ENCODE measurements at places on chromosomes 11 and 22.

DNA sequence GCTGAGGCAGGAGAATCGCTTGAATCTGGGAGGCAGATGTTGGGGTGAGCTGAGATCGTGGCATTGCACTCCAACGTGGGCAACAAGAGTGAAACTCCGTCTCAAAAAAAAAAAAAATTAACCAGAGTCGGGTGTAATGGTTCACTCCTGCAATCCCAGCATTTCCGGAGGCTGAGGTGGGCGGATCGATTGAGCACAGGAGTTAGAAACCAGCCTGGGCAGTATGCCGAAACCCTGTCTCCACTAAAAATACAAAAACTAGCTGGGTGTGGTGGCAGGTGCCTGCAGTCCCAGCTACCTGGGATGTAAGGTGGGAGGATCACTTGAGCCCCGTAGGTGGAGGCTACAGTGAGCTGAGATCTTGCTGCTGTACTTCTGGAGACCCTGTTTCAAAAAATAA is 1.5 kb downstream of the RANGAP1 start:
- no peak for DNase-seq

DNA sequence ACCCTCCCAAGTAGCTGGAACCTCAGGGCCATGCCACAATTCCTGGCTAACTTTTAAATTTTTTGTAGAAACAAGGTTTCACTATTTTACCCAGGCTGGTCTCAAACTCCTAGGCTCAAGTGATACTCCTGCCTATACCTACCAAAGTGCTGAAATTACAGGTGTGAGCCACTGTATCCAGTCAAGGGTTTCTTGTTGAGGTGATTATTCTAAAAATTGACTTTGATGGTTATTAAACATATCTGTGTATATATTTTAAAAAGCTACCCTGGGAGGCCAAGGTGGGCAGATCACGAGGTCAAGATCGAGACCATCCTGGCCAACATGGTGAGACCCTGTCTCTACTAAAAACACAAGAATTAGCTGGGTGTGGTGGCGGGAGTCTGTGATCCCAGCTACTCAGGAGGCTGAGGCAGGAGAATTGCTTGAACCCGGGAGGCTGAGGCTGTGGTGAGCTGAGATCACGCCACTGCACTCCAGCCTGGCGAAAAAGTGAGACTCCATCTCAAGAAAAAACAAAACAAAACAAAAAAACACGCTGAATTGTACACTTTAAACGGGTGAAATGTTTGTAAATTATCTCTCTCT is 27.1 kb downstream of the MAPK1 start:
- no peak for DNase-seq

- DNase-seq = no peak
Measured at GRCh38 chr11:111671383-111671782, 69.1 kb downstream of the SIK2 start.

- DNase-seq = no peak
Measured at GRCh38 chr11:115963156-115963555, 458.9 kb upstream of the CADM1 start.

GRCh38 chr22:45064313-45065278 is 54.8 kb upstream of the PHF21B start:
- peak; percentile 63 for DNase-seq

DNA sequence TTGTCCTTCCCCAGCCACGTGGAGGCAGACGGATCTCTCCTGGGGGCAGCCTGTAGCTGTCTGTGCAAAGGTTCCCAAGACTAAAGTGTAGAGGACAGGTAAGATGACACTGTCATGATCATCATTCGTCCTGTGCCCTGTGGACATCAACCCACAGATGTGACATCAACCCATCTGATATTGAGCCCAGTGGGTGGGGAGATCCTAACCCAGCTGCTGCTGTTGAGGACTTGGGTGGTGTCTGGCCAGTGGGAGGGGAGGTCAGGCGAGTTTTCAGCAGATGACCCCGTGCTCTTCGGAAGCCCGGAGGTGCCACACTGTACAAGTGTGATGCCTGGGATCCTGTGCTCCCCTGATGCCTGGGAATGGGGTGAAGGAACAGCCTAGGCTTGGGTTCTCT is 1.2 kb upstream of the GAL start:
- DNase-seq = no peak

DNA sequence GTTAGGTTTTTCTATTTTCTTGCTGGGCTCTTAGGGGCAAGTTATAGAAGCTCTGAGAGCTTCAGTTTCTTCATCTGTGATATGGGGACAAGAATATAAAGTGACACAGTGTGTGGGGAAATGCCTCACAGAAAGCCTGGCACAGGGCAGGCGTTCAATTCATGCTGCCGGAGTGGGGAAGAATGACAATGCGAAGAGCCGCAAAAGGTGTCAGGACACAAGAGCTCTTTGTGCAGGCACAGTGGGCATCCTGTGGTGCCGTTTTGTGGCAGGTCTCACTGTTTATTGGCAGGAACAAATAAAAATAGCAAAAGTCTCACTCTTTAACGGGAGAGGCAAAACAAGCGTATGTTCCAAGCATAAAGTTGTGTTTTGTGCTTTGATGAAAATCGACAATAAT is 112.1 kb downstream of the TIMP3 start:
- DNase-seq = no peak

DNA sequence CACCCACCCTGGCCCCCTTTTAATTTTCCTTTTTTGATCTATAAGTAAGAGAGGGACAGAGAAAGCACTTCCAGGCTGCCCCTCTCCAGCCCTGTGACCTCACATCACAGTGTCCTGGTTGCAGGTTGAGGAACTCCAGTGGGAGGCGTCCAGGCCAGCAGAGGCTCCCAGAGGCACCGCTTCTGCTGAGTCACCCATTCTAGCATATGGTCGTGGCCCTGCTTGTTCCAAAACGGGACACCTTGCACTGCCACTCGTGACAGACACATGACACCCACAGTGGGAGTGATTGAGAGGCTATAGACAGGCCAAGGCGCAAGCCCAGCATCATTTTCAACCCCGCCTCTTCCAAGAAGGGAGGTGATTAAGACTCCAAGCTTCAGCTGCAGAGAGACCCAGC is 16.0 kb upstream of the TMPRSS4 start:
- no peak for DNase-seq

GRCh38 chr11:95925011-95925410 is 1.1 kb upstream of the MTMR2 start:
- DNase-seq = no peak

DNA sequence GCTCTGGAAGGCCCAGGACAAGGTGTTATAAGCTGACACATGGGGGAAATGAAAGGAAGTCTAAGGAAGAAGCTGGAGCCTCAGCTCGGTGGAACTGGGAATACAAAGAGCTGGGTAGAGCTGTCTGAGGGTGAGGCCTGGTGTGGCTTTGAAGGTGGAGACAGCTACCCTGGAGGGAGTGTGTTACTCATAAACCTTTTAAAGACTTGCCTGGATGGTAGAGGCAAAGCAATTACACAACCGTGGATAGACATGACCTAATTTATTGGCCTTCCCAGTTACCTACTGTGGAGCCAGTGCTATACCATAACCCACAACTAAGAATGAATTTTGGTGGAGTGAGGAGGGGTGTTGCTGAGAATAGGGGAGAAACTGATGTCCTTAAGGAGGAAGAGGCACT is 22.6 kb downstream of the EXPH5 start:
- DNase-seq = no peak

DNA sequence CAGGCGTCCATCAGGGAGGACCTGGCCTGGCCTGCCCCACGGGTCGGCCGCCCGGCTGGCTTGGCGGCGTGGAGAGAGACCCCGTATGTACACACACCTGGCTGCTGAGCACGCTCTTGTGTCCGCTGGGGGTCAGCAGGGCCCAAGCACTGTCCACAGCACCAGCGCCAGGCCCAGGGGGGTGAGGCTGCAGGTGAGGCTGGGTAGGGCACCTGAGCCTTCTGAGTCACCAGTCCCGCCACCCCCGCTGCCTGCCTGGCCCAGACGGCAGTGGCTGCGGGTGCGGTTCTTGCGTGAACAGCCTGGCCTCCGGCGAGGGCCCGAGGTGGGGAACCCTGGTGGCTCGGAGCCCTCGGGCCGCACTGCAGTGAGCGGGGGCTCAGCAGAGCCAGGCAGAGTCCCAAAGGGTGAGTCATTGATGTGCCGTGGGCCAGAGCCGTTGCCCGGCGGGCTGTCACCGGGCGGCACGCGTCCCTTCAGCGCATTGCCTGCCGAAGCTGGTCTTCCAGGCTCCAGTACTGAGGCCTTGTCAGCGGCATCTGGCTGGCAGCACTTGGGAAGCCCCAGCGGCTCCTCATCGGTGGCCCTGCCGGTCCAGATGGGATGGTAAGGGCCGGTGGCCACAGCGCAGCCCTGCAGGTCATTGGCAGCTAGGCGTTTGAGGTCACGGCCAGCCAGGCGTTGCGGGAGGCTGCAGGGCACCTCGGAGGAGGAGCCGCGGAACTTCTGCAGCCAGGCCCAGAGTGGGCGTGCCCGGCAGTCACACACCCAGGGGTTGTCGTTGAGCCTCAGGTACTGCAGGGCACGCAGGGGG is 26.3 kb downstream of the RTN4R start:
- DNase-seq = no peak
